ENCODE measurements at places on chromosomes 5 and 9. TPM values are rescaled to one million over a fixed set of nuclear protein-coding genes. Genes with fewer than 3 reads are reported as not detected.

PCDHGB3 gene
- not detected for total RNA-seq

PROB1 gene
- total RNA-seq = 3.2 TPM

DCANP1 gene
- total RNA-seq = not detected

TTC23L gene
- total RNA-seq = 0.26 TPM

SPINK7 gene
- not detected for total RNA-seq

CARD9 gene
- total RNA-seq = 1.1 TPM

PCDHGA10 gene
- total RNA-seq = not detected

FSTL4 gene
- total RNA-seq = not detected

IL33 gene
- not detected for total RNA-seq

ADCY2 gene
- not detected for total RNA-seq

PCDHB4 gene
- total RNA-seq = not detected

PCDHB7 gene
- total RNA-seq = not detected

ZFP37 gene
- total RNA-seq = 1.5 TPM

CDKN2B gene
- not detected for total RNA-seq

DNA sequence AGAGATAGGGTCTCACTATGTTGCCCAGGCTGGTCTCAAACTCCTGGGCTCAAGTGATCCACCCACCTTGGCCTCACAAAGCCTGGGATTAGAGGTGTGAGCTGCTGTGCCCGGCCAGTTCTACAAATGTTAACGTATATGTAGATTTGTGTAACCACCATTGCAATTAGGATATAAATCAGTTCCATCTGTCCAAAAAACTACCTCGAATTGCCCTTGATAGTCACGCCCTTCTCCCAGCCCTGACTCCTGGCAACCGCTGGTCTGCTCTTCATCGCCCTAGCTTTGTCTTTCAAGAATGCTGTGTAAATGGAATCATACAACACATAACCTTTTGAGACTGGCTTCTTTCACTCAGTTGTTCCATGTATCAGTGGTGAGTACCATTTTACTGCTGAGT is 46.1 kb upstream of the PPARGC1B start:
- no peak for DNase-seq

GRCh38 chr9:137504432-137504777 is 45.3 kb upstream of the NSMF start:
- no peak for DNase-seq

DNA sequence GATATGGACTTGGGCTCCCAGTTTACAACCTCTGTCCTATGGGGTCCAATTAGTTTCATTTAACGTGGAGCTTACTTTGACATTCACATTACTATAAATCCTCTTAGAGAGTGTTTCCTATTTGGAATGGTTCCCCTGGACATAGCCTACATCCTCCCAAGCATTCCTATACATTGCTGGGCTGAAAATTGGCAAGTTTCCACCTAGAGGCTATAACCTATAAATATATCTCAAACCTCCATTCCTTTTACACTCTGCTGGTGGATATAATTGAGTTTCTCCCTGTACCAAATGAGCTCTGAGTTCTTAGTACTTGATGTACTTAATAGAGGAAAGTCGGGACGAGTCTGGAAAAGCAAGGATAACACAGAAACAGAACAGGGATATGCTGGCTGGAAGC is 172.8 kb downstream of the ASTN2 start:
- DNase-seq = no peak

GRCh38 chr5:110250355-110250754 is 476.1 kb downstream of the TMEM232 start:
- DNase-seq = no peak

- no peak for DNase-seq
Measured at GRCh38 chr9:7752481-7752880, 47.1 kb downstream of the DMAC1 start.

GRCh38 chr5:51162245-51162644 is 221.0 kb upstream of the ISL1 start:
- DNase-seq = no peak

- peak; percentile 58 for DNase-seq
Measured at GRCh38 chr9:91421128-91421765, 2.4 kb downstream of the NFIL3 start.

DNA sequence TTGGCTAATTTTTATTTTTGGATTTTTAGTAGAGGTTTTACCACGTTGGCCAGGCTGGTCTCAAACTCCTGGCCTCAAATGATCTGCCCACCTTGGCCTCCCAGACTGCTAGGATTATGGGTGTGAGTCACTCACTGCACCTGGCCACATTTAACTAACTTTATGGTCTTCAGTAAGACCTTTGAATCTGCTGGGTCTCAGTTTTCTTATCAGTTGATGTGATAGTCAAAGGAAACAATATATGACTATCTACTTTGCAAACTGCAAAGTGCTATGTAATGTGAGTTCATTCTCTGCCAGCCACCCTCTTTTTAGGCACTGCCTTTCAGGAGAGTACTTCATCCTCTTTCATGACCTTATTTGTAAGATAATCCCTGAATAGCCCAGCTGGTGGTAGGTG is 474.7 kb downstream of the PDE4D start:
- no peak for DNase-seq

GRCh38 chr9:93577078-93577974 is 942 bp downstream of the PHF2 start:
- DNase-seq = peak; percentile 37

- DNase-seq = no peak
Measured at GRCh38 chr5:149904293-149904886, 40.2 kb downstream of the PDE6A start.

GRCh38 chr9:25990376-25990775 is 312.1 kb upstream of the TUSC1 start:
- DNase-seq = no peak

DNA sequence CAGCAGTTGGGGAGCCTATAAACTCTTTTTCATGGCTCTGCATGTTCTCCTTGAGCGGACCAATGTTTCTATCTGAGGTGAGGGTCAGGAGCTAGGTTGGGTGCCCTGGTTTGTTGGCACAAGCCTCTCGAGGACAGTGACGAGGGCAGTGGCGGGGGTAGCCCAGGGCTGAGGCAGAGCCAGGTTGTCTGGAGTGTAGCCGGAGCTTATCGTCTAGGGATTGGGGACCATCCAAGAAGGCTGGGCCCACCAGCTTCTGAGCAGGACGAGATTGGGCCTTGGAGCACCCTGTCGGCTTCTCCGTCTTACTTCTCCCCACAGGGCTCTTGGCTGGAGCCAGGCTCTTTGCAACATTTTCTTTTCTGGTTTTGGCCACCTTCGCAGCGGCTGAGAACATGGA is 13.2 kb upstream of the CCL21 start:
- no peak for DNase-seq

GRCh38 chr5:142715291-142715690 is 29.4 kb upstream of the FGF1 start:
- DNase-seq = no peak

DNA sequence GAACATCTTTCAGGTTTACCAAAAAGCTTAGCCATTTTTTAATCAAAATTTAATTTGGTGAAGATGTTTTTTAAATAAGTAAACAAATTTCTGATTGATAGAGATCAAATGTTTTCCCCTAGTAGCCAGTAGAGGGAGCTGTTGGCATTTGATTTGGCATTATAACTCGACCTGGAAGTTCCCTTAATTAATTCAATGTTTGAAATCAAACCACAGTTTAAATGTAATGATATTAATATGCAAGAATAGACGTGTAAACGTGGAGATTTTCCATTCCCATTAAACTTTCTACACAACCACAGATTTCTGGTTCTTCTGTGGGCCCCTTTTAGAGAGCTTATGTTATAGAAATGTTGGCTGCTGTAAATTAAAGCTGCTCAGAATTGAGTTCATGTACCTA is 148.1 kb upstream of the MPDZ start:
- no peak for DNase-seq

- peak; percentile 72 for DNase-seq
Measured at GRCh38 chr9:35923927-35924763, 14.9 kb downstream of the SPAAR start.

- no peak for DNase-seq
Measured at GRCh38 chr9:71681708-71682272, 86.5 kb downstream of the CEMIP2 start.

DNA sequence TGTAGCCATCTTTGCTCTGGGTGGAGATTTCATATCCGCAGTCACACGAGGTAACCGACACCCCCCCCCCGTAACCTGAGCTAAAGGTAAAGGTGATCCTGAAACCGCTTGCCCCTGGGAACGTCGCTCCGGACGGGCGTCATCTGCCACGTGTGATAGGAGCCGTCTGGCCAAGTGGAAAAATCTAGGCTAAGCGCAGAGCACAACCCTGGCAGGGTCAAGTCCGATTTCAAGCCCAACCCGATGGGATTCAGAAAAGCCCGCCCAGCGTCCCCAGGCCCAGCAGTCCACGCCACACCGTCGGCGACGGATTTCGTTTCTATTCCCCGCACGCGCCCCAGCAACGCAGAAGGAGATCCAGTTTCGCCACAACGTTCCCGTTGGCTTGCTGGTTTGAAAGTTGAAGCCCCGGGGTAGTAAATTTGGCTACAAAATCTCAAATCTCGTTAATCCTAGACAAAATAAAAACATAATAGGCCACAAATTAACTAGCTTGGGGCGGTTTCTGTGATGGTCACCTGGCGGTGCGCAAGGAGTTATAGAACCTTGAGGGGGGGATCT is 32.4 kb upstream of the NFIB start:
- no peak for DNase-seq

DNA sequence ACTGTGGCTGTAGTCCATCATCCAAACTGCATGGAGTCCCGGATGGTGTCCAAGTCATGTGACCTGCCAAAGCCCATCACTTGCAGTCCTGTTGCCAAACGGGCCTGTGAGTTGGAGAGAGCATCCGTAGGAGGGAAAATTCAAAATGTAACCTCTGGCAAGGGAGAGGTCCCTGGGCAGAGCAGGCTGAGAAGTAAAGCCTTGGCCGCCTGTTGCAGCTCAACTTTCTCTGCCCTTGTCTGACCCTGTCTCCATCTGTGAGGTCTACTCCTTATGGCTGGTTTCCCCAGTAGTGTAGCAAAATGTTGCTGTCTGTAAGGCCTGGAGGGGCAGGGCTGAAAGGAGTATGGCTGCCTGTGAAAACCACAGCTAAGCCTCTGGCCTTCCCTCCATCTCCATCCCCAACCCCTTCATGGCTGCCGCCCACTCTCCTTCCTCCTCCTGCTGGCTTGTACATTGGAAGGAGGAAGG is 163.5 kb downstream of the SEMA6A start:
- DNase-seq = no peak

DNA sequence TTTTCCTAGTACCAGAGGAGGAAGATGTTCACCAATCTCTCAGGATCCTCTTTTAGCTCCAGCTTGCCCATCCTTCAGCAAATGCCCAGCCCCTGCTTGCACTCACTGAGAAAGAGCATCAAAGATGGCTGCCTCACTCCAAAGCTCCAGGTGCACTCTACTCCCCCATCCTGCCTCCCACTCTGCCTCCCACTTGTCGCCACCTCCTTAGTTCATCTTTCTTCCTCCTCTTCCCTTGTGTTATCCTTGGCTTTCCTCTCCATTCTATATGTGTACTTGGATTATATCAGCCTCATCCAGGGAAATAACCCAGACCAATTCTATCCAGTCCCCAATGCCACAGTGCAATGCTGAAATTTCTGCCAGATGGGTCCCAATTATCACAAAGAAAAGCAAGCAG is 87.1 kb upstream of the CPLX2 start:
- DNase-seq = no peak

GRCh38 chr9:78856144-78856543 is 559.2 kb downstream of the PSAT1 start:
- DNase-seq = no peak

- no peak for DNase-seq
Measured at GRCh38 chr9:116608064-116608463, 79.0 kb upstream of the TRIM32 start.

GRCh38 chr9:127079446-127080140 is 42.8 kb downstream of the ANGPTL2 start:
- no peak for DNase-seq

GRCh38 chr5:52840277-52841050 is 52.7 kb downstream of the ITGA1 start:
- no peak for DNase-seq

DNA sequence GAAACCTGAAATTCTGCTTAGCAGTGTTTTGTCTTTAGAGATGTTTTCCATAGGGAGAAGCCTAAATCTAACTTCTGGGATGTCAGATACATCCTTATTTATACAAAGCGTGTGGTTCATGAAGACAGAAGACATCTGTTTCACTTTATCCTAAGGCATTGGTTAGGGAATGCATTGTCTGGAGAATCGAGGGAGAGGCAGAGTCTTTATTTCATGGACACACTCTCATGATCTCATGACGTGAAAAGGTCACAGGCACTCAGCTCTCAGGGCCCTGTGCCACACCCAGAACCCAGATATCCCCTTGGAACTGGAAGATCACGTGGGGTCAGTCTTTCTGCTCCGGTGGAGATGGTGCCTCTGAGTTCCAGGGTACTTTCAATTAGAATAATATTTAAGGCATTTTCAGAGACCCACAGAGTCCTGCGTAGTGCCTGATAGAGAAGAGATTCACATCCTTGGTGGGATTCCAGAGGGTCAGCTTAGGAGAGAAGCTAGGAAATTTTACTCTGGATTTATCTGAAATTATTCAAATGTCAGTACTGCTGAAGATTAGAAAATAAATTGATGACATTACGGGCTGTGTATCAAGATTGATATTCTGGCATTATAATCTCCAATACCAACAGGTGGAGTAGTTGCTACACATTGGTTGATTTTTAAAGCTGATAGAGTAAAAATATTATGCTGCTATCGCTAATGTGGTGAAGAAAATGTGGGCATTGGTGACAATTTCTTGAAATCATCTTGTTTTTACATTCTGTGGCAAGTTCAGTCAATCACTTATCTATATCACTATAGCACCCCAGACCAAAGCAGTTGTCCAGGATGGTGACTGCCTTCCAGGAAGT is 378.3 kb downstream of the MTRR start:
- DNase-seq = no peak

- no peak for DNase-seq
Measured at GRCh38 chr9:2963307-2963706, 119.4 kb upstream of the PUM3 start.

- peak; percentile 85 for DNase-seq
Measured at GRCh38 chr9:4970970-4971641, 14.0 kb upstream of the JAK2 start.

DNA sequence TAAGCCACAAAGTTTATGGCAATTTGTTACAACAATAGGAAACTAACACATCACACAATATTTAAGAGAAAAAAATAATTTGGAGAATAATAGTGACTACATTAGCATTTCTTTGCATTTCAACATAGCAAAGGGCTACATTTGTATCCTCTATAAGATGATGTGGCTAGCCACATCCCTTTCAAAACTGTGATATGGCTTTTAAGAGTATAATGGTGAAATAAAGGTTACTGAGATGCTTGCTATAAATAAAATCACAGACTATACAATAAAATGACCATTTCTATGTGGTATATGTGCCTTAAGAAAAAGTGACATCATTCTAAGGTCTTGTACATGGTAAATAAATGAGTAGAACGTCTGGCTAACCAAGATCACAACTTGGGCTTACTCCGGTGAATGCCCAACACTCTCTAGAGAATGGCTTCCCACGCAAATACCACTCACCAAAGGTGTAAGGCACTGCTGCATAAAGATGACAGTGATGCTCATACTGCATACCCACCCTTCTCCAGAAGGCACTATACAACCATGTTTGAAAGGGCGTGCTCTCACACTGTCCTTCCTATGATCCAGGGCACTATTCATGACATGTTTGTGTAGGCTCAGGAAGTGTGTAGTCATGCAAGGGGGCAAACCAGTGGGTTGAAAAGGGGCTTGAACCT is 286.5 kb downstream of the MLLT3 start:
- no peak for DNase-seq

All from activated CD4-positive, alpha-beta T cell treated with anti-CD3 and anti-CD28 coated beads for 36 hours (primary cell).